Left lung (tissue), 14 donors: ENCODE measurements at places on chromosomes 16 and 17.

DNA sequence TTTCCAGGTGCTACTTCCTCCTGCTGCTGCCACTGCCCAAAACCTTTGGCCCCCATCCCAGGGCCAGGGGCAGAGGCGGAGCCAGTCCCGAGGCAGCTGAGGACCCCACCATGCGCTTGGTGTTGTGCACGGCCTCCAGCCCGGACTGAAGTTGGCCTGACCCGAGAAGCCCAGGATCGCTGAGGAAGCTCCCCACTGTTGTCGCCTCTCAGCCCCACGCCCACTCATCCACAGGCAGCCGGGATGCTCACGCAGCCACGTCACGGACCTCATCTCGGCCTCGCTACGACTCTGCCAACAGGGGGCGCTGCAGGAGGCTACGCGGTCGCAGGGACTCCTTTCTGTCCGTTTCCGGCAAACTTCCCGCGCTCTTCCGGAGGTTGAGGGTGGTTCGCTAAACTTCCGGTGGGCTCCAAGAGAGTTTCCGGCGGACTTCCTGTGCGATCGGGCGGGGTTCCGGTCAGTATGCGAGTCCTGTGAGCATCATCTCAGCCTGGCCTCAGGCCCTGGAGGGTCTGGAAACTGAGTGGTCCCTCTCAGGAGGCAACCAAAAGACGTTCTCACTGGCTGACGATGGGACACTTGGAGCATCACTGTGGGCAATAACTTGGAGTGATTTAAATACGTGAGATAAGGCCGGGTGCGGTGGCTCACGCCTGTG, 12.4 kb downstream of the ZG16B start:
- H3K27me3 ChIP-seq = no peaks in the 10 kb centered on the region
- no peak overlapping the region for H3K4me3 ChIP-seq
- no peaks in the 10 kb centered on the region for H3K36me3 ChIP-seq
- H3K4me1 ChIP-seq = peaks cover 6% of the 10 kb centered on the region
- peak overlapping the region; percentile 3 for H3K27ac ChIP-seq
- DNase-seq = no peak

DNA sequence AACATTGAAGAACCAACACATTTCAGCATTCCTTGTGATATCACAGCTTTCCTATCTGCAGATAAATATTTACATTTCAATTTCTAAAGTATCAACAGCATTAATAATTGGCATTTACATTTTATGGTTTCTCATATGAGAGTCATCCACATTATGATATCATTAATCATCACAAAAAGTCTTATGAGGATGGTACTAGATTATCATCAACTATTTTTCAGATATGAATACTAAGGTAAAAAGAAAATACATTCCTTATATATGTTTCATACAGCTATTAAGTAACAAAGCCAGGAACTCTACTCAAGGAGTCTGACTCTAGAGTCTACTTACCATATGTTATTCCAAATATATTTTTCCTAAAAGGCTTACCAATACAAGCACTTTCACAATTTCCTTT, 40.7 kb downstream of the ABCA5 start:
- H3K27ac ChIP-seq = no peak overlapping the region
- DNase-seq = no peak
- H3K4me3 ChIP-seq = no peak overlapping the region
- no peaks in the 10 kb centered on the region for H3K36me3 ChIP-seq

DNA sequence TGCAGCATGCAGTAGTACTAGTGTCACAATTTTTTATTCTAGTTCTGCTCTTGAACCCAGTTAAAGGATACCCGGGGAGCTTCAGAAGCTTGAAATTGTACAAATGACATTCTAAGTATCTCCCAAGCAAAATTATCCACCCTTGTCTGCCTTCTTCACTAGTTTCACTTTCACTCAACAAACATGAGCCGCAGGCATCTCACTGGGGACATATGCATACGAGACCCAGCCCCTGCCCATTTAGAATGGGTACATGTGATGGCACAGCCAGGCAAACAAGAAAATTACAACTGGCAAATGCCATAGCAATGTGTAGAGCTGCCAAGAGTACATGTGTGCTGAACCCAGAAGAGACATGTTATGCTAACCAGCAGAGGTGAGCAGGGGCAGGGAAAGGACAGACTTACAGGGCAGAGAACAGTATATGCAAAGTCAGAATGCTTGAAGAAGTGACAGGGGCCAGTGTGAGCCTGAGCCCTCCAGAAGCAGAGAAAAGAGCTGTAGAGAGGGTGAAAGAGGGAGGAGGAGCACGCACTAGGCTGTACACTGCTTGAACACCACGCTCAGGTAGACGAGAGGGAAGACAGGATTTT, 8.3 kb downstream of the GINS2 start:
- H3K4me3 ChIP-seq = no peak overlapping the region
- no peaks in the 10 kb centered on the region for H3K27me3 ChIP-seq
- no peak for DNase-seq
- no peak overlapping the region for H3K27ac ChIP-seq
- no peaks in the 10 kb centered on the region for H3K36me3 ChIP-seq

- H3K27me3 ChIP-seq = no peaks in the 10 kb centered on the region
- H3K36me3 ChIP-seq = no peaks in the 10 kb centered on the region
Observed at GRCh38 chr17:973053-973452, 6.5 kb downstream of the NXN start.

DNA sequence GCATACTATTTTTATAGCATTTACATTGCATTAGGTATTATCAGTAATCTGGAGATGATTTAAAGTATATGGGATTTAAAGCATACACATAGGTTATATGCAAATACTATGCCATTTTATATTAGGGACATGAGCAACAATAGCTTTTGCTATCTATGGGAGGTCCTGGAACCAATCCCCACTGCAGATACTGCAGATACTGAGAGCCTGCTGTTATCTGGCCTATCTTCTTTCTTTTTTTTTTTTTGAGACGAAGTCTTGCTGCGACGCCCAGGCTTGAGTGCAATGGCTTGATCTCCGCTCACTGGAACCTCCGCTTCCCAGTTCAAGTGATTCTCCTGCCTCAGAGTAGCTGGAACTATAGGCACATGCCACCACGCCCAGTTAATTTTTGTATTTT, 37.4 kb downstream of the STH start:
- H3K27ac ChIP-seq = no peak overlapping the region
- H3K4me1 ChIP-seq = no peaks in the 10 kb centered on the region
- no peak for DNase-seq
- H3K27me3 ChIP-seq = no peaks in the 10 kb centered on the region

DNA sequence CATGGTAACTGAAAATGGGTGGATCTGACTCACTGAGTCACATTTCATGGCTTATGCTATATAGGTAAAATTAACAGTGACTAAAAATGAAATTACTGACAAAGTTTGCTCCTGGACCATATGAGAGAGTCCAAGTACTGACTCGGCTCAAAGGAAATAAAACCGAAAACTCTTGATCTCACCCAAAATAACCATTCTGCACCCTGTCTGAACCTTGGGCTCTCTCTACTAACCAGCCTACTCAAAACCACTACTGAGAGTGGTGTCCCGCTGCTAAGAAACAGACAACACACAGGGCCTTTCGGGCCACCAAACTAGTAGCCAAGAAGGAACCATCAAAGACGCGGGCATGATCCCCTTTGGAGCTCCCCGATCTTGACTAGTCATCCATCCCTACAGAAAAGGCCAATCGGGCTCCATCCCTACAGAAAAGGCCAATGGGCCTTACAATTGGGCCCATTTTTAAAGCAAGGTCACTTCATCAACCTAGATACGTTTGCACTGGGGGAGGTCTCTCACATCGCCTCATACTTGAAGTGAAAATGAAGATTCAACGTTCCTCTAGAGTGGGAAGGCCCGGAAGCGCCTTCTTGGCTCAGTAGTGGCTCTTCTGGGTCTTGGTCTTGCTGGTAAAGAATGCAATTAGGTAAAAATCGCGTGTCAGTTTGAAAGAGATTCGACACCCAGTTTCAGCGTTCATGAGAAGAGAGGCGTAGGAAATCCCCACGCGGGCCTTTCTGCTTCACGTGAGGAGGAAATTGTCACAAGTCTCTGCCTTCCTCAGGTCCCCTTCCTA, 720 bp upstream of the ZPBP2 start:
- no peak overlapping the region for H3K4me3 ChIP-seq
- H3K27ac ChIP-seq = no peak overlapping the region
- H3K27me3 ChIP-seq = peaks cover 78% of the 10 kb centered on the region
- H3K4me1 ChIP-seq = peaks cover 7% of the 10 kb centered on the region
- H3K36me3 ChIP-seq = no peaks in the 10 kb centered on the region

DNA sequence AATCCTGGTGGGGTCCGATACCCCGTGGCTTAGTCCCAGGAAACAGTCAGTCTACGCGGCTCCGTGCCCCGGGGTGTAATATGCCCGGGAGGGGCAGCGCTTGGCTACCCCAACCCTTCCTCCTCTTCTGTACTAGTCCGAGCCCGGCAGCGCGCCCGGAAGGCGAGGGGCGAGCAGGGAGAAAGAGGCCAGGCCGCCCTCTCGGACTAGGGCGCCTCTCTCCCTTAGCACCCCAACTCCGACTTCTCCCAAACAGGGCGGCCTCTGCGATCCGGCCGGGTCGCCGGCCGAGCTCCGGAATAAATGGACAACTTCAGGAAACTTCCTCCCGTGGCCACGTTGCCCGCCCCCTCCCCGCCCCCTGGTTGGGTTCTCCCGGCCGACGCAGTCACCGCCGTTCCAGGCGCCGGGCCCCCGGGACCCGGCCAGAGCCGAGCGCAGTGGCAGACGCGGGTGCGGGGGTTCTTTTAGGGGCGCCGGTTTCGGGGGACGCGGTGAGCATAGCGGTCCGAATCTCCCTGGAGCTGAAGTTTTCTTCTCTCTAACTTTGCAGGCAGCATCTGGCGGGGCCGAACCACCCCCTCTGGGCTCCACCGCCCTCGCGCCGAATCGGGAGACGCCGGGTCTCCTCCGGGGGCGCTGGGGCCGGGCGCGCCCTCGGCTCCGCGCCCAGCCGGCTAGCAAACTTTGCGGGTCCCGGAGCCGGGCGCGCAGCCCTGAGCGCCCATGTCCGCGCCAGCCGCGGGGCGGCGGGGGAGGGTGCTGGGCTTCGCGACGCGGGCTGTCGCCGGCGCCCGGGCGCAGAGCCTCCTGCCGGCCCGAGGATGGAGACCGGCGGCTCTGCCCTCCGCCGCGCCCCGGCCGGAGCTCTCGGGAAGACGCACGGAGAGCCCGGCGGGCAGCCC, at the start of gene SDK2:
Gene SDK2 (minus strand): TSS at position 301 of the 905 bp plus-strand sequence. CDS start 357 bp downstream, outside the sequence.
- H3K36me3 ChIP-seq = no peaks in the 10 kb centered on the region
- H3K4me1 ChIP-seq = peaks cover 32% of the 10 kb centered on the region
- peak; percentile 76 for DNase-seq
- H3K27me3 ChIP-seq = peaks cover 44% of the 10 kb centered on the region

- no peaks in the 10 kb centered on the region for H3K36me3 ChIP-seq
- H3K4me3 ChIP-seq = peak overlapping the region; percentile 98
- H3K27me3 ChIP-seq = no peaks in the 10 kb centered on the region
Observed at GRCh38 chr17:82023447-82024241, 539 bp downstream of the LRRC45 start.

GRCh38 chr17:66386498-66387351, 84.3 kb downstream of the PRKCA start:
- DNase-seq = no peak
- H3K4me1 ChIP-seq = no peaks in the 10 kb centered on the region
- H3K4me3 ChIP-seq = no peak overlapping the region
- H3K27ac ChIP-seq = no peak overlapping the region

GRCh38 chr17:64037802-64038201, 17.4 kb upstream of the ICAM2 start:
- H3K27me3 ChIP-seq = no peaks in the 10 kb centered on the region
- H3K4me1 ChIP-seq = no peaks in the 10 kb centered on the region
- no peak for DNase-seq
- peaks cover 52% of the 10 kb centered on the region for H3K36me3 ChIP-seq

DNA sequence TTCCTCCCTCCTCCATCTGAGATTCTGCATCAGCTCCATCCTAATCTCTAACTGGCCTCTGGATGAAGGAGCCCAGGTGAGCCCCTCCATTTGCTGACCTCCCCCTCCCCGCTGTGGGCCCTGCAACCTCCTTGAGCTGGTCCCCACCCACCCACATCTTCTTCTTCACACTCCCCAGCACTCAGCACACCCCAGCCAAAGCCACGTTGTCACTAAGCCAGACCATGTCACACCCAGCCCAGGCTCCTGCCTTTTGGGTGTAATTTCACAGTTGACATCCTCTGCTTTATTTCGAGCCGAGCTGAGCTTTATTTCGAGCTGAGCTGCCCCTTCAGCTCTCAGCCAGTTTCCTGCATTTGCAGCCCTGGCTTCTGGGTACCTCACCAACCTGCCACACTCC, 282.7 kb upstream of the TNRC6C start:
- DNase-seq = no peak
- H3K36me3 ChIP-seq = no peaks in the 10 kb centered on the region
- H3K27me3 ChIP-seq = no peaks in the 10 kb centered on the region
- no peaks in the 10 kb centered on the region for H3K4me1 ChIP-seq
- no peak overlapping the region for H3K4me3 ChIP-seq
- H3K27ac ChIP-seq = no peak overlapping the region

GRCh38 chr16:61780161-61780560, 256.1 kb downstream of the CDH8 start:
- H3K4me1 ChIP-seq = no peaks in the 10 kb centered on the region
- no peaks in the 10 kb centered on the region for H3K36me3 ChIP-seq
- no peaks in the 10 kb centered on the region for H3K27me3 ChIP-seq
- H3K27ac ChIP-seq = no peak overlapping the region
- DNase-seq = no peak

DNA sequence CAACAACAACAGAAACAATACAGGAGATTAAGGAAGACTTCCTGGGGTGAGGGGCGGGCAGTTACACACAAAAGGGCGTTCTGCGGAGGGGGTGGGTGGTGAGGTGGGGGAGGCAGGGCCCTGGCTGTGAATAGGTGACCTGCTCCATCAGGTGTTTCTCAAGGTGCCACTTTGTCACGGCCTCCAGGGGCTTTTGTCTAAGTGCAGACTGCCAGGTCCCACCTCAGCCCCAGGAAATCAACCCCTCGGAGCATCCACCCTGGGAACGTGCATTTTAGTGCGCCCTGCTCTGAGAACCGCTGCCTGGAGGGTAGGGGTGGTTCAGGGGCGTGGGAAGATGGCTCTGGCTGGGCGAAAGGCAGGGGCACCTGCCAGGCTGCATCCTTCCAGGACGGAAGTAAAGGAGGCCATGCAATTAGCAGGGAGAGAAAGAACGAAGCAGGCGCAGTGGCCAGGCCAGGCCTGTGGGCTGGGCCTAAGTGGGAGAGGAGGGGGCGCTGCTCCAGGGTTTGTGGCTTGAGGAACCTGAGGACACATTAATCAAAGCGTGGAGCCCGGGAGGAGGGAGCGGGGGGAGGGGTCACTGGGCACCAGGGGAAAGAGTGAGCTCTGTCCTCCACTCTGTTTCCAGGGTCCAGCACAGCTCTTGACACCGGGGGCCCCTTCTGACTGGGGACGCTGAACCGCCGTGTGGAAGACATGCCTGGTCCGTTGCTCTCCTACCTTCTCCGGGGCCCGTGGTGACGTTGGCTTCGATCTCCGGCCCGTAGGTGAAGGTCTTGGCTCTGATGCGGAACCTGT, 49.4 kb upstream of the CDC42EP4 start:
- H3K36me3 ChIP-seq = no peaks in the 10 kb centered on the region
- no peak overlapping the region for H3K4me3 ChIP-seq
- H3K27ac ChIP-seq = no peak overlapping the region
- no peaks in the 10 kb centered on the region for H3K27me3 ChIP-seq
- H3K4me1 ChIP-seq = no peaks in the 10 kb centered on the region
